Mucosa of gallbladder (tissue), 1 donor: ENCODE measurements at places on chromosomes 1 and 21.

- DNase-seq, result no peak
Observed at GRCh38 chr1:67517046-67517445, 86.8 kb upstream of the SERBP1 start.

DNA sequence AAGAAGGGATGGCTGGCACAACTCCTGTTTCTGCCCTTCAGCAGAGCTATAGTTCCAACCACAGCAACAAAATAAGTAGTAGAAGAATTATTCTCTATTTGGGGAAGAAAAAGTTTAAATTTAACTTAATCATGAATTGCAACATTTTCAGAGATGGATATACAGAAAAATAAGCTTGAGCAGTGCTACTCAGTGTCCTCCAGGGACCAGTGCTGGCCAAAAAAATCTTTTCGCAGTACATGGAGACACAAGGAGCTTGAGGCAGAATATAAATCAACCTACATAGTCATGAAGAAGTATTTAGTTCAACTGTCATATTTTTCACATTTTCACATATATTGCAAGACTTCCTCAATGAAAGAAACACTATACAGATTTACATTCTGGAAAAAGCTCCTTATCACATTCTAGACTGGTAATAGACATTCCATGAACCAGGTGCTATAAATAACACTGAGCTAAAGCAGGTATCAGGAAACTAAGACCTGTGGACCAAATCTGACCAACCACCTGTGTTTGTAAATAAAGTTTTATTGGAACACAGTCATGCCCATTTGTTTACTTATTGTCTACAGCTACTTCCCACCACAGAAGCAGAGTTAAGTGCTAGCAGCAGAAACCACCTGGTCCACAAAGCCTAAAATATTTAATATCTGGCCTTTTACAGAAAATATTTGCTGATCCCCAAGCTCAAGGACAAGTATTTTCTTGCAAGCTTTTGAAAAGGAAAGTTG is 101.9 kb downstream of the RGS21 start:
- DNase-seq, result no peak

GRCh38 chr1:180173952-180174351 is 19.3 kb downstream of the QSOX1 start:
- peak; percentile 66 for DNase-seq

DNA sequence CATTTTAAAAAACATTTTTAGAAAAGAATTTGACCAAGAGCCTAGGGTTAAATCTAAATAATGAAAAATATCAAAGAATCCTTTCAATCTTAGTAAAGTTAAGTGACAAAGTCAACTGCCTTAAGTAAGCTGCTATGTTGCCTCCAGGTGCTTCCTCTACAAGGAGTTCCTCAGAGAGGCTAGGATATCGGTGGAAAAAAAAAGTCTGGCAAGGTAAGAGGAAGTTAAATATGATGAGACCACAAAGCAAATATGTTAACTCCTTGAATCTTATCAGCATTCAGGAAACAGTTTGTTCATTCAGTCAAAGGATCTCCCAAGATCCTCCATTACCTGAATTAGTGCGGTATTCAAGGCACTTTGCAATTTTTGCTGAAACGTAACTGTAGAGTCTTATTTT is 563.5 kb downstream of the PTPRC start:
- DNase-seq, result no peak

GRCh38 chr1:118692143-118692542 is 296.0 kb downstream of the TBX15 start:
- no peak for DNase-seq

GRCh38 chr1:119316870-119317416 is 51.6 kb upstream of the HAO2 start:
- DNase-seq, result no peak

DNA sequence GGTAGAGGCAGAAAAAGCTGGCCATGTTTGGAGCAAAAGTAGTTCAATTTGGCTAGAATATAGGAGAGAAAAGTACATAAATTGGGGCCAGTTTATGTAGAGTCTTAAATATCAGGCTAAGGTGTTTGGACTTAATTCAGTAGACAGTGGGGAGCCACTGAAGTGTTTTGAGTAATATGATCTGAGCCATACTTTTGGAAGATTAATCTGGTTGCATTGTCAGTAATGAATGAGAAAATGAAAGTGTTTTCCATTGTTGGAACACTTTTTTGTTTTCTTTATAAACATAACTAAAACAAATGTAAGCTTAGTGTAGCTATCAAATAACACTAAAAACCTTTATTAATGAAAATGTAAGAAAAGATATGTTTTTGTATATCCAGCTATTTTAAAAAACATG is 42.1 kb downstream of the POU2F1 start:
- DNase-seq, result no peak

DNA sequence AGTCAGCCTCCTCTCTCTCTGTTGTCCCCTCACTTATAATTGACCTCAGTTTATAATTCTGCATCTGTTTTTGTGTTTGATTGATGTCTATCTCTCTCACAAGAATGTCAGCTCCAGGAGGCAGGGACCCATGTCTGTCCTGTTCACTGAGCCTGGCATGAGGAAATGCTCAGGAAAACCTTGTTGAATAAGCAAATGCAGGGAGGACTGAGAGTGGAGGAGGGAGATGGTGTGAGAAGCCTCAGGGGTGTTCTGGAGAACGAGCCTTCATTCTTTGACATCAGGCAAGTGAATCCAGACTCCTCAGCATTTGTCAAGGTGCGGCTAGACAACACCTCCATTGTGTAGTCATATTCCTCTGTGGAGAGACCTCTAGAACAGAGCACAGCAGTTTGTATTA is 45.5 kb downstream of the MAN1C1 start:
- no peak for DNase-seq

GRCh38 chr1:117582451-117582850 is 23.4 kb upstream of the TENT5C start:
- DNase-seq, result no peak

DNA sequence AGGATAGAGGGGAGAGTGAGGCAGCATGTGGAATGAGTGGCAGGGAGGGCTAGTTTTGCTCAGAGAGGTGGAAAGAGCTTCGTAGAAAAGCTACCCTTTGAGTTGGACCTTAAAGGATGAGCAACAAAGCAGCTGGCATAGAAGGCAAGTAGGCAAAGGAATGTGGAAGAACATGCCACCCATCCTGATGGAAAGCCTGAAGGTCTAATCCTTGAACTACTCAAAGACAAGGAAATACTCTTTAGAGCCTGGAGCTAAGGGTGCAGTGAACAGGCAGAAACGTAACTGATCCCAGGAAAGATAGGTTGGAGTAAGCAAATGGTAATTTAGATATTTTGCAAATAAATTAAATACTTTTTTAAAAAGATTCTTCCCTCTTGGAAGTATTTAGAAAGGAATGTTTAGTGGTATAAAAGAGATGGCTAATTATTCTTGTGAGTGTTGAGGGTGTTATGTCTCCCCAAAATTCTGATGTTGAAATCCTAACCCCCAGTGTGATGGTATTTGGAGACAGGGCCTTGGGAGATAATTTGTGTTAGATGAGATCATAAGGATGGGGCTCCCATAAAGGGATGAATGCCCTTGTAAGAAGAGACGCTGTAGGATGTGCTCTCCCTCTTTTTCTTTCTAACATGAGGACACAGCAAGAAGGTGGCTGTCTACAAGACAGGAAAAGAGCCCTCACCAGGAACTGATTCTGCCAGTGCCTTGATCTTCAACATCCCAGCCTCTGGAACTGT is 308.1 kb upstream of the RUNX1 start:
- DNase-seq, result no peak

- DNase-seq, result no peak
Observed at GRCh38 chr1:9732123-9732971, 80.8 kb downstream of the PIK3CD start.

DNA sequence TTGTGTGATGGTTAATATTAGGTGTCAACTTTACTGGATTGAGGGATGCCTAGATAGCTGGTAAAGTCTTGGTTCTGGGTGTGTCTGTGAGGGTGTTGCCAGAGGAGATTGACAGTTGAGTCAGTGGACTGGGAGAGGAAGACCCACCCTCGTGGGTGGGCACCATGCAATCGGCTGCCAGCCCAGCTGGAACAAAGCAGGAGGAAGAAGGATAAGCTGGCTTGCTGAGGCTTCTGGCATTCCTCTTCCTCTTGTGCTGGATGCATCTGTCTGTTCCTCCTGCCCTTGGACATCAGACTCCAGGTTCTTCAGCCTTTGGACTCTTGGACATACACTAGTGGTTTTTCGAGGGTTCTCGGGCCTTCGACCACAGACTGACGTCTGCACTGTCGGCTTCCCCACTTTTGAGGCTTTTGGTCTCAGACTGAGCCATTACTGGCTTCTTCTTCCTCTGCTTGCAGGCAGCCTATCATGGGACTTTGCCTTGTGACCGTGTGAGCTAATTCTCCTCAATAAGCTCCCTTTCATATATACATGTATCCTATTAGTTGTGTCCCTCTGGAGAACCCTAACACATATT is 184.3 kb upstream of the LMO4 start:
- DNase-seq, result no peak

GRCh38 chr1:101227837-101228236 is 9.0 kb upstream of the S1PR1 start:
- no peak for DNase-seq

GRCh38 chr1:231933711-231934626 is 307.4 kb downstream of the DISC1 start:
- DNase-seq, result no peak

DNA sequence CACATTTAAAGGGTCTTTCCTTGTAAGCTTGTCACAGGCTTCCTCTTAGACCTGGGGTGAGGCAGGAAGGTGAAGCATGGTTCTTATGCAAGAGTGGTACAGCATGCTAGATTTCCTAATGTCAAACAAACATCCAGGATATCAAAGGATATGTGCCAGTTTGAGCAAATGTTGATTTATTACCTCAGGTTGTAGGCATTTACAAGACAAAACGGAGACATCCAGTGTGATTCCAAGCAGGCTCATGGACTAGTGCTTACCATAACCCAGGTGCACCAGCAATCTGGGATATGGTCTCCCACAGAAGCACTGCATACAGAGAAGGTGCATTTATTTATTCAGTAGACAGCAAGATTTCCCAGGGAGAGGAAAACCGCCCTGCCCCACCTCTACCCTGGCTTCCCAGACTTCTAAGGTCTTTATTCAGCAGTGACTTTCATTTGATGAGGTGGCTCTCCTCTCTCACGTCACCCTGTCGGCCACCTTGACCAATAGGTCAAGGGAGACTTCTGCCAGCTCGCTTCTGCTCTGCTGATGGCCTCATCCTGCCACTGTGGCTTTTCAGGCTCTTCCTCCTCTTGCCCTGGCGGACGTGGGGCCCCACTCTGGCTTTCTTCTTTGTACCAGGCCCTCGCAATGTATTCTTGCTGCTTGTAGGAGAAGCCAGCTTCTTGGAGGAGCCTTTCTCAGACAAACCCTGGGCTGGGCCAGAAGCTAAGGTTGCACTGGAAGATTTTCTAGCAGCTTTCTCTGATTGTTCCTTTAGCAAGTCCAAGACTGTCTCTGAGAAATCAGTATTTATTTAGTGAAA is 25.6 kb downstream of the HHIPL2 start:
- DNase-seq, result no peak

DNA sequence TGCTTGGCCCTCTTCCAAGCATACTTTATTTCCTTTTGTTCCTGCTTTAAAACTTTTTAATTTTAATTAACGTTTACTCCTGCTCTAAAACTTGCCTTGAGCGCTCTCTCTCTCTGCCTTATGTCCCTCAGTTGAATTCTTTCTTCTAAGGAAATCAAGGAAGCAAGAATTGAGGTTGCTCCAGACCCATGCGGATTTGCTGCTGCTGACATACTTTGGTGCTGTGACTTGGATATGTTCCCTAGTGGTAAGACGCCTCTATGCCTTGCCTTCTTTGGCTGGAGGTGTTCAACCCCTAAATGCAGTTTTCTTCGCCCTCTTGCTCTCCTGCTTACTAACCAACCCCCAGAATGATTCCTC is 148.1 kb downstream of the ADSS2 start:
- DNase-seq, result no peak

DNA sequence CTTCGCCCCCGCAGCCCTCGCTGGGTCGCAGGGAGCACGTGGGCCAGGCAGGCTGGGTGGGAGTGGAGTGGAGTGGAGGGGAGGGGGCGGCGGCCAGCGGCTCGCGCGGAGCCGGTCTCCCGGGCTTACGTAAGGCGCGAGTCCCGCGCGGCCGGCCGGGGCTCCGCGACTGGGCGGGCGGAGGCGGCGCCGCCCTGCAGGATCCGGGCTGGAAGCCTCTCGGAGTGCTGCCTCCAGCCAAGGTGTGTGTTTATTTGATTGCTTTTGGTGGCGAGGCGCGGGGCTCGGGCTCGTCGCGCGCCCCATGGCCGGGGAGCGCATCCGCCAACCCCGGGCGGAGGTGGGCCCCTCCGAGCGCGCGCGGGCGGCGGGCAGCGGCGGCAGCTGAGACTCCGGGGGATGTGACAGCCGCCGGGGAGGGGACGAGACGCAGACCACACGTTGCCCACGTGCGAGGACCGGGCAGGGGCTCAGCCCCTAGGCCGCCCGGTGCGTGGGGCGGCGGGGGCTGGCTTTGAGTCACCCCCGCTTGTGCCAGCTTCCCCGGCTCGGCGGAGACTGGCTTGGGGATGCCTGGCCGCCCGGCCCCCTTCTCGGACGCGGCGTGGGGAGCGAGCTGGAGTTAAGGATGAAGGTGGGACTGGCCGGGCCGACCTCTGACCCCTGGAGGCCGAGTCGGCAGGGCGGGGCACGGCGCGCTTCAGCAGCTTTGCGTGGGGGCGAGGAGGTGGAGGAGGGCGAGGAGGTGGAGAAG is 402 bp upstream of the AK4 start:
- peak; percentile 34 for DNase-seq

DNA sequence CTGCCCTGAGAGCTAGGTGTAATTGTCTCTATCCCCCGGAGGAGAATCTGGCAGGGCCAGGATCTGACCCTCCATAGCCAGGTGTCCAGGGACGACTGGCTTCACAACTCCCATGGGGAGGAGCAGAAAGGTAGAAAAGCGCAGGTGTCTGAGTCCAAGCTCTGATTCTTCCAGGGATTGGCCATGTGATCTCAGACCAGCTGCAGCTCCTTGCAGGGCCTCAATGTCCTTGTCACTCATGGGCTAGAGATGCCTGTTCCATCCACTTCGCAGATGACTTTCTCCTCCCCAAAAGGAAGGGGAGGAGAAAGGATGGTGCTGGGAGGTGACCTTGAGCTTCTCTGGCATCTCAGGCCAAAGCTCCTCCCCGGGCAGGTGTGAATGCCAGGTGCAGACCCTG is 22.7 kb downstream of the HSPG2 start:
- no peak for DNase-seq

DNA sequence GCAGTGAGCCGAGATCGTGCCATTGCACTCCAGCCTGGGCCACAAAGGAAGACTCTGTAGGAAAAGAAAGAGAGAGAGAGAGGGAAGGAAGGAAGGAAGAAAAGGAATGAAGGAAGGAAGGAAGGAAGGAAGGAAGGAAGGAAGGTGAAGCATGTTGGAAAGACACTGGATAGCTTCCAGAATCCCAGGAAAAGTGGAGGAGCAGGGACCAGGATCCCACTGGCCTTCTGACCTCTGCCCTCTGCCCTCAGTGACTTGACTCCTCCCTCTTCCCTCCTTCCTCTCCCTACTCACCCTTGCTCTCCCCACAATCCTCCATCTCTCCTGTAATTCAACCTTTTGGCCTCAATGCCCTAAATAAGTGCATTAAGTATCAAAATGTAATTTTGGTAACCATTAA is 4.1 kb upstream of the UTS2 start:
- DNase-seq, result no peak

DNA sequence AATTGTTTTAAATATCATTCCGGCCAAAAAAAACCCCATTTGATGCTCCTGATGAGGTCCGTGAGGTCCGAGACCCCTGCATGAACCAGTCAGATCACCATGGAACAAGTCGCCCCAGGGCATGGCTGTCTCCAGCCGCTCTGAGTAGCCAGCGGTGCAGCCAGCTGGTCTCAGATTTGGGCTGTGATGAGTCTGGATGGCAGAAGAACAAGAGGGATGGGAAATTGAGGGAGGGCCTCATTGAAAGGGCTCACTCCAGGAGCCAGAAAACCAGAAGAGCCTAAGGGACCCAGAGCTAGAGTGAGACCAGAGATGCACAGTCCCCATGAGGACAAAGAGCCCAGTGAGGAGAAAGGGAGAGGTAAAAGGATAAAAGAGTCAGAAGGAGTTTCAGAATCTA is 174.0 kb downstream of the TOMM20 start:
- DNase-seq, result no peak
